ENCODE measurements at places on chromosomes 1 and 21.
A peak's percentile ranks its signal among the peaks of the same experiment; 100 is the strongest.

DNA sequence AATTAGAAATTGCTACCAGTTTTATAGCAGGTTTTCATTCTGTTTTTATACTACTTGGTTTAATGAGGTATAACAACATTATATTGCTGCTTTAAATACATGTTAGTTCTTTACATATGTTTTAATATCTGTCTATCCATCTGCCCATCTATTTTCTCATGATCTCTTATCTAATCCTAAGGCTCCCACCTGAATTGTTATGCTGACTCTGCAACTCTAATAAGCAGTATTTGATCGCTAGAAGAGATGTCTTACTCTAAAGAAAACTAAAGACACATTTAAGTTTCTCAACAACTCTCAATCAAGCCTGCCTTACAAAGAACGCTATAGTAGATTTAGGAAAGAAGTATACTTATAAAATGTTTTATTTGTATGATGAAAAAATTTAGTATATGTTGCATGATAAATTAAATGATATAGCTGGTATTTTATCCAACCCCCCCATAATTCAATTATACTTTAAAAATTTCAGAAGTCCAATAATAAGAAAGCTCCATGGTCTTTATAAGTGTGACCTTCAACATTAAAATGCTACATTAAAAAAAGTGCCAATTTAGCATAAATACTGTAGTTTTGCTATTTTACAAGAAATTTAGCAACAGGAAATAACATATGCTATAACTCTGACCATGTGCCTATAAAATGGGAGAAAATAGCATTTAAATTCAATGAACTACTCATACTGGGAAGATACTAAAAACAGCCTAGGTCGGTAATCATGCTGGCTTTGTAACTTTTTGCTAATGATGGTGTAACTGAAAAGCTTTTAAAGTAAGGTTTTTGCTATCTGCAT lies 180.3 kb downstream of the NEGR1 start:
- DNase-seq, result no peak

GRCh38 chr1:193868425-193868824 lies 682.0 kb upstream of the B3GALT2 start:
- DNase-seq, result no peak

GRCh38 chr1:40873863-40874472 lies 11.8 kb upstream of the CITED4 start:
- no peak for DNase-seq

DNA sequence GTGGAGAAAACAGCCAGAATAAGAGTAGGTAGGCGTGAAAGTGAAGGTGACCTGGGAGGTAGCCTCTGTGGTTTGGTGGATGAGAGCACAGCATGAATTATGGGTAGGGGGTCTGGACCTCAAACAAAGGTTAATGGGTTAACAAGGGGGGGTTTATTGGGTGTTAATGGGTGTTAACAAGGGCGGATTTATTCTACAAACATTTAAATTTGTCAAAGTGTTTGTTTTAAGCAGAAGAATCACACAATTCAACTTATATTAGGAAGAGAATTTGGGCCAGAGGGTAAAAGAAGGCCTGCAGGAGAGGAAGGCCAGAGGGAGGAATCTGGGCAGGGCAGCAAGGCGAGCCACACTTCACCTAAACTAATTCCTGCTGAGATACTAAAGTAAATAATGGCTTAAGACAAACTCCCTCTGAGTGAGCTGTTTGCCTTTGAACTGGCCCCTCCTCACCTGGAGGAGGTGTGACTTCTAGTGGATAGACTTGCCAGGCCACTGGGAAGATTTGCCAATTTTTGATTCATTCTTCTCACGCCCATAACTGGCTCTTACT lies 191.7 kb downstream of the GIPC2 start:
- no peak for DNase-seq

- no peak for DNase-seq
Observed at GRCh38 chr1:76294482-76295194, 220.1 kb downstream of the ST6GALNAC3 start.

- DNase-seq, result no peak
Observed at GRCh38 chr1:169110689-169111447, 4.4 kb downstream of the ATP1B1 start.

DNA sequence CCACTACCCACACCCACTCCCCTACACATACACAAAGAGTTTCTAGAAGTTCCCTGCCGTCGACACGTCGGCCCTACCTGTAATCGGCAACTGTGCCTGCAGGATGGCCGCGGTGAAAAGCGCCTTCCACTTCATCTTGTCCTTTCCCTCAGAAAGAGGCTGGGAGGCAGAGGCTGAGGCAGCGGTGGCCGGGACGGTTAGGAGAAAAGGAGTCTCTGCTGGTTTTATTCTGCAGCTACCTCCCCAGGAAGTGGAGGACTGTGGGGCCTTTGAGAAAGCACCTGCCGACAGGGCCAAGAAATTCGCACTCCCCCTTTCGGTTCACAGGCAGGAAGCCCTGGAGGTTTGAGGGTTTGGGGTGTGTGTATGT lies at the start of gene CD247:
TSS of gene CD247 (minus strand) at position 199 of the 370 bp plus-strand sequence. CDS start at position 135, 64 bp downstream.
- no peak for DNase-seq

DNA sequence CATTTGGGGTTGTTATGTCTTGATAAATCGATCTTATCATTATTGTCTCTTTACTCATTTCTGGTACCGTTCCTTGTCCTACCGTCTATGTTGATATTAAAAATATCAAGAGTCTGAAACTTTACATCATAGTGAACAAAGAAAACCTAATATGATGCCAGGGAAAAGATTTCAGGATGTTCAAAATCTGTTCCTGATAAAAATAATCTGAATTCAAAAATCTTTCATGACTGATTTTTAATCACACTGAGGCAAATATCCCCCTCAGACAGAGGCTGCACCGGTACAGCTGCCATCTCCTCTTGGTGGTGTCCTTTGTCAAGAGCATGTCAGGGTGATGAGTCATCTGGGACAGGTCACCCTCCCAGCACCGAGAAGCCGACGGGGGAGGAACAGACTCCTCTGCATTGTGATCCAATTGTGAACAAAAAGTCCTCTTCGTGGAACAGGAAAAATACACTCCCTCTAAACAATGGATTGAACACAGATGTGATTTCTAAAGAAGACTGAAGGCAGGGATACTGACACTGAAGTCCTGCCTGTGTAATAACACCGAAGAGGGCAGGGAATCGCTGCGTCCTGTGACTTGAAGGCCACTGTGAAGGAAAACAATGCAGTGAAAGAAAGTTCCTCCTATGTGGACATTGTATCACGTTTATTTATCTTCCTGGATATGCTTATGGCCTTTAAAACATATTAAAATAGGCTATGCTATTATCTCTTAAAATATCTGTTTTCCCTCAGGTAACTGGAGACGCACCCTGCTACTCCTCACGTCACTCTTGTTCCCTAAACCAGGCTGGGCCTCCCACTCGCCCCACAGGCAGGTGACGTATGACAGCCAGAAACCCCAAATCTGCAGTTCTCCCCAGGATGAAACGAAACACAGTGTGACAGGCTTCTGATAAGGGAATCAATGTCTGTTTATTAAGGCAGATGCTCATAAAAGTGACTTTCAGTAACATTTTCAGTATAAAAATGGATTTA lies 4.3 kb upstream of the SPATC1L start:
- DNase-seq, result no peak

GRCh38 chr1:78240755-78241154 lies 195.0 kb downstream of the GIPC2 start:
- no peak for DNase-seq

GRCh38 chr1:173039626-173040025 lies 11.1 kb downstream of the TNFSF18 start:
- no peak for DNase-seq

DNA sequence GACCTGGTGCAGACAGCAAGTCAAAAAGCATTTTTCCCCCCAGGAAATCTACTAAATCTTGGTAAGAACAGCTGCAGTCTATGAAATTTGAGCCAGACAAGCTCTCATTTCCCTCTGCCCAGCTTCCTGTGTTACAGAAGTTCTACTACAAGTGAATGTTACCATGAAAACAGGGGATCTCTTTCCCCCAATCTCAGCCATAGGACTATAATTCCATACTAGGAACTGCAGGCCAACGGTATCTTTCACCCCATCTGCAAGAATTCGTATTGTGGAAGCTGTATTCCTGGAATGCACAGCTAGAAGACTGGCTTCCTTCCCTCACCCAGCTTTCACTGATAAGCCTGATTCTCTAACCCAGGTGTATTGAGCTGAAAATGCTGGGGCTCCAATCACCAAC lies 1655.4 kb downstream of the BRINP3 start:
- DNase-seq, result no peak

DNA sequence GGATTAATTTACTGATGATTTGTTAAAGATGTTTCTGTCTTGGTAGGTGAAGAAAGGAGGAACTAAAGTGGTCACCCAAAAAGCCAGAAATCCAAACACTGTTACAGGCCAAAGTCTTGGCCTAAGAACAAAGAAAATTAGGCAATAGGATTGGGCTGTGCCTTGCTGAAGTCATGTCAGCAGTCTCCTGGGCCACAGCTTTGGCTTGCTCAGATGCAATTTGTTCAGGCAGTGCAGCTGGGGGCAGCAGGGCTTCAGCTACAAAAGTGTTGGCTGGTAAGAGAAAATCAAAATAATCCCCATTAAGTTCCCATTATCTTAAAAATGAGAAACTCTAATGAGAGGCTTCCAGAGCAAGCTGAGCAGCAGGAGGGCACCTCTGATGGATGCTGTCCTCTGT lies 14.0 kb upstream of the RAP1A start:
- no peak for DNase-seq

- no peak for DNase-seq
Observed at GRCh38 chr21:16047904-16048303, 318.1 kb downstream of the USP25 start.

GRCh38 chr1:102191723-102192122 lies 195.0 kb upstream of the OLFM3 start:
- no peak for DNase-seq

- DNase-seq, result no peak
Observed at GRCh38 chr1:59666106-59666505, 148.6 kb upstream of the HOOK1 start.

GRCh38 chr1:6414881-6415626 lies 4.7 kb downstream of the HES2 start:
- DNase-seq, result no peak

DNA sequence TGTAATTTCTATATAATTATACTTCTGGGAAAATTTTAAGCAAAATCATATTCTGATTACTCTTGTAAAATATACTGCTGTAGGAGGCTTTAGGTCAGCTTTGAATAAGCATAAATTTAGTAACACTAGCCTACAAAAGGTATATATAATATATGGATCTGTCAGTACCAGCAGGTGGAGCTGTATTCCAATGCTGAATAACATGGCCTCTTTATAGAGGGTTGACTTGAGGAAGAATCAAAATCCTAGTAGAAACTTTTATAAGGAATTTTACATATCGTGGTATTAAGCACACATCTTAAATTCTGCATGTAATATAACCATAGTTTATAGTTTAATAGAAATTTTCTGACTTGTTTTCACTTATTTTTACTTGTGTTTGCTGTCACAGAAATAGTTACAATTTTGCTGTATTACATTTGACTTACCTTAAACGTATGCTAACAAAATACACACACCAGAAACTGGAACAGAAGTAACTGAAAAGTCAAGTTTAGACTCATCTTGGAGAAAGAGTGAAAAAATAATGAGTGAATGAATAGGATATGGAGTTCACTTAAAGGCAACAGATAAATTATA lies 79.3 kb downstream of the HMCN1 start:
- DNase-seq, result no peak

DNA sequence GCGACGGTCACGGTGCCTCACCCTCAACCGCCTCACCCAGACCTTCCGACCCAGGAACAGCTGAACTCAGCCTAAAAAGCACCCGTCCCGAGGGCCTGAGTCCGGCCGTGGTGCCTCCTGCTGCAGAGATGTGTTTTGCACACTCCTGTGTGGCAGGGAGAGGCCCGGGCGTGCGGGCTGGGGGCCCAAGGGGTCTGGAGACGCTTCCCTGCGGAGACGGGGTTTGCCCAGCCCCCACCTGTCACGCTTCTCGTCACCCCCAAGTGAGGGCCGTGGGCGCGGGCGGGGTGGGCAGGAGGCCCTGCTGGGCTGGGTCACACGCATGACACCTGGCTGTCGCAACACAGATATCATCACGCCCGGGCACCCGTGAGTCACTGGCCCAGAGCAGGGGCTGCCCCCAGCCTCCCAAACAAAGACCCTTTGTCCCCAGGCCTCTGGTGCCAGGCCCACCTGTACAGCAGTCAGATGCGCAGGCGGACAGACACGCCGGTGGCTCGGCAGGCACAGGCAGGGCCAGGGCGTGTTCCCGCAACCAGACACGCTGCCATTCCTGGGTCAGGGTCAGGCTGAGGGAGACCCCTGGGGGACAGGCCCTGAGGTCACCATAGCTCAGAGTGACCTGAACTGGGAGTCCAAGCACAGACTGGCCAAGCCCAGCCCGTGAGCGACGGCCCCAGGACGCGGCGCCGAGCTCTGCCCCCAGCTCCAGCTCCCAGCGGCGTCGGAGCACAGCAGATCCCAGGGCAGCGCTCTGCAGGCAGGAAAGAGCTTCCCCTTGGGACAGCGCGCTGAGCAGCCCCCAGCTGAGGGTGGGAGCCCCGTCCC lies 6.1 kb downstream of the B3GALT6 start:
- DNase-seq, result no peak

- DNase-seq, result peak; percentile 24
Observed at GRCh38 chr1:91529856-91530255, 29.2 kb downstream of the CDC7 start.

GRCh38 chr1:46072975-46073374 lies 59.5 kb downstream of the PIK3R3 start:
- no peak for DNase-seq

GRCh38 chr1:54606096-54606989 lies 17.0 kb downstream of the FAM151A start:
- DNase-seq, result no peak

GRCh38 chr1:98331243-98331642 lies 330.3 kb upstream of the SNX7 start:
- no peak for DNase-seq

GRCh38 chr21:44866780-44867179 lies 6.7 kb downstream of the PTTG1IP start:
- DNase-seq, result no peak

DNA sequence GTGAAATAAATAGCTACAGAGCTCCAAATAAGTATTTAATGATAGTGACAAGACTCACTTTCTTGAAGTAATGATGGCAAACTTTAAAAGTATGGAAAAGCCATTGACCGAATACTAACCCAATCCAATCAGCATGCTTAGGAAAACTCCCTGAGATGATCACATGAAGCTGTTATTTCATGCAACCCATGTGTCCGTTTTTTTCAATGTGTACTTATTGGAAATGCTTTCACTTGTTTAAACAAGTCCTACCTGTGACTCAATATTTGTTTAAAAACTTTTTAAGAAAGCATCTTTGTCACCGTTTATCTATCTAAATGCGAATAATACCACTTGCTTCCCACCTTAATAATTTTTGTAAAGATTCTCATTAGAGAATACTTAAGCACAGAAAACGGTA lies 185.8 kb downstream of the NRIP1 start:
- DNase-seq, result no peak

- DNase-seq, result no peak
Observed at GRCh38 chr1:241356519-241357365, at the start of gene RGS7. TSS of gene RGS7 (minus strand) at chr1:241357205.

GRCh38 chr1:194653385-194653784 lies 1467.0 kb upstream of the B3GALT2 start:
- no peak for DNase-seq

All from hematopoietic multipotent progenitor cell treated with erythropoietin and hydrocortisone succinate and interleukin-3 and kit ligand, for 17 days (in vitro differentiated cells).